Activated naive CD8-positive, alpha-beta T cell treated with anti-CD3 and anti-CD28 coated beads for 36 hours (primary cell): ENCODE measurements at places on chromosomes 3 and 15.
A peak's percentile ranks its signal among the peaks of the same experiment; 100 is the strongest.

GRCh38 chr15:69794645-69795469 lies 302.9 kb downstream of the TLE3 start:
- DNase-seq, result no peak

- DNase-seq, result no peak
Measured at GRCh38 chr15:98596131-98596530, 52.2 kb upstream of the IGF1R start.

GRCh38 chr3:184373422-184373821 lies 4.6 kb downstream of the THPO start:
- DNase-seq, result no peak

DNA sequence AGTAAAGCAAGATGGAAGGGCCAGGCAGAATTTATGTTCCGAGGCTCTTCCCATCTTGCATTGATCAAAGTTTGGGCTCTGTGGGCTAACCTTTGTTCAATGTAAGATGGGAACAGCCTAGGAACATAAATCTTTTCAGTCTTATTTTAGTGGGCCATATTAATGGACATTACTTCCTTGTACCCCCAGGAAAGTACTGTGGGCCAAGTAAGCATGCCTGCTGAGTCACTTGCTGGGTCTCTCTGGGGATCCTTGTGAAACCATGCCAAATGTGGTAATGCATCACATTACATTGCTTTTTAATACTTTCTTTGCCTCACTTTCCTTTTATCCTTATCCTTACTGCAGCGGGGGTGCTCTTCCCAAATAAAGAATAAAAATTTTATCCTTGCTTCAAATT lies 349.5 kb upstream of the POU1F1 start:
- DNase-seq, result no peak

DNA sequence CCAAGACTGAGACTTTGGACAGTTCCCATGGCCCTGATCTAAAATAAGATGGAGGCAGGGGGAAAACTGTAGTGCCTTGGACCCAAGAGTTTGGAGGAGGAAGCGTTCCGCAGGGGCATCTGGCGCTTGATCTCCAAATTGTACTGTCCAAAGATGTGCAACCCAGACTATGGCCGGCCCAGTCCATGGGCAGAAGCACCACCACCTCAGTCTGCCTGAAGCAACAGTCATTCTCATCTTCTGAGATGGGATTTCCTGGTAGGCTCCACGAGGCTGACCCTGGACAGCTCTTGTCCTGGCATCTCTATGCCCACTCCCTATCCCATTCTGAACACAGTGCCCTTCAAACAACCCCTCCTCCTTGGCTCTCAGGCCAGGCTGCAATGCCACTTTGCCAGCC lies 3.6 kb downstream of the INSYN1 start:
- DNase-seq, result no peak

DNA sequence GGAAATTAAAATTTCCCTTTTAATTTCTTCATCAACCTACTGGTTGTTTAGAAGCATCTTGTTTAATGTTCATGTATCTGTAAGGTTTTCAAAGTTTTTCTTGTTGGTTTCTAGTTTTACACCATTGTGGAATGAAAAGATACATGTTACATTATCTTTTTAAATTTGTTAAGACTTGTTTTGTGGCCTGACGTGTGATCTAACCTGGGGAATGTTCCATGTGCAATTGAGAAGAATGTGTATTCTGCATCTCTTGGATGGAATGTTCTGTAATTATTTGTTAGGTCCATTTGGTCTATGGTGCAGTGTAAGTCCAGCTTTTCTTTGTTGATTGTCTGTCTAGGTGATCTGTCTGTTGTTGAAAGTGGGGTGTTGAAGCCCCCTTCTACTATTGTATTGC lies 45.7 kb downstream of the THSD4 start:
- no peak for DNase-seq

DNA sequence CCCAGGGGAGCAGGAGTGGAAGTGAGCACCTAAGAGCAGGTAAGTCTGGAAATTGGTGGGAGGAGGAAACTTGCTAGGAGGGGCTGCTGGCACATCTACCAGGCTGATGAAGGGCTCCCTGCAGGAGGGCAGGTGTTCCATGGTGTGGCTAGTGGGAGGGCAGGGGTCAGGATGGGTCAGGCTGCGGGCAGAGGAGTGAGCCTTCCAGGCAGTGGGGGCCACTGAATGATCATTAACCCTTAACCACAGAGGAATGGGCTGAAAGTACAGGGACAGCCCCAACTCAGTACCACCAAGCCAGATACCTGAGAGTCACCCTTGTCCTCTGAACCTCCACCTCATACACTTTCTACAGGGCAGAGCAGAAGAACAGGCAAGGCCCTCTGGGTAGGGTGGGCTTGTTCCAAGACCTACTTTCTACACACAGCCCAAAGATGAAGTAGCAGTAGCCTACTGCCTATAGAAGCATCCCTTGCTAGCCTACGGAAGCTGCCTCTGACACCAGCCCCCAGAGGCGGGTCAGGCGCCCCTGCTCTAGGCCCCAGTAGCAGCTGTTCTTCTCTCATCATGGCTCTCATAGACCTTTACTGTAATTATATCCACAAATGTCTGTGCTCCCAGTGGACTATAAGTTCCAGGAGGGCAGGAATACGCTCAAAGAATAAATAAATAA lies 4.6 kb downstream of the RAB6B start:
- DNase-seq, result no peak

DNA sequence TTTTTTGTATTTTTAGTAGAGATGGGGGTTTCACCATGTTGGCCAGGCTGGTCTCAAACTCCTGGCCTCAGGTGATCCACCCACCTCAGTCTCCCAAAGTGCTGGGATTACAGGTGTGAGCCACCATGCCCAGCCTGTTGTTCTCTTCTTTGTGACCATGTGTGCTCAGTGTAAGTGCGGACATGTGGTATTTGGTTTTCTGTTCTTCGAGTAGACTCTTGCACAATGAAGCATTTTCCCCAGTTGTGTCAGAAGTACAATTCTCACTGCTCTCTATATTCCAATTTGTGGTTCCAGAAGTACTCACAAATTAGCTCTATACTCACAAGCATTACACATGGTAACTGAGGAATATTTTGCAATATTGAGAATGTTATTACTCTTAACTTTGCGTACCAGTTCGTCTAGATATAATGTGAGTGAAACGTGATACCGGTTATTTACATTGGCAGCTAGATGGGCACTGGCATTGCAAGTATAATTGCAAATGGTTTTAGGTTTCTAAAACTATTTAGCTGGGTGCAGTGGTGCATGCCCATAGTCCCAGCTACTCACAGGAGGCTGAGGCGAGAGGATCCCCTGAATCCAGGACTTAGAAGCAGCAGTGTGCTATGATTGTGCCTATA lies 34.2 kb upstream of the MTMR14 start:
- DNase-seq, result no peak

- DNase-seq, result no peak
Measured at GRCh38 chr3:60187343-60187742, 1063.9 kb downstream of the FHIT start.

DNA sequence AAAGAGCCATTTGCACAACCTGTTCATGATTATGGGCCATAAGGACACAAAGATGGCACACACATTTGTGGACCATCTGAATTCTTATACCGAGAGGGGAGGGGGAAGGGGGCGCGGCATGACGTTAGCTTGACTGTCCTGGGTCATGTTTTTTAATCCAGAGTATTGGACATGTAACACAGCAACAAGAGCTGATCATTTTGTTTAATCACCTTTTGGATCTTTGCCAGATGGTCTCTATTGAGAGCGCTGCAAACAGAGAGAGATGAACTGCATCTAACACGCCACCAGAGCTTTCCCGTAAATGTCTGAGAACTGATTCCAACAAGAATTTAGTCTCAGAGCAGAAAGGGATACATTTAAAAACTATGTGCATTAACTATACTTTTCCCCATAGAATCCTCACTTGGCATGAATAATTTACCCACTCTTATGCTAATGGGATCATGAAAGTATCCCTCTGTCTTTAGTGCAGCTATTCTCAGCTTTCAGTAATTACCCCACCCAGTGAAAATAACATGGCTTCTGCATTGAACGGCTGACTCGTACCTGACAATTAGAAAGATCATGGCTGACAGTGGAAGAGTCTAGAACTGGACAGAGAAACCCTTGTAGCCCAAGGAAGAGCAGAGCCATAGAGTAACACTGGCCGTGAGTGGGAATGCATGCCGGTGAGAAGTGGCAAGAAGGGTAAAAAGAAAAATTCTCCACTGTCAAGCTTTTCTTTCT lies 22.6 kb downstream of the MEIS2 start:
- DNase-seq, result no peak

GRCh38 chr3:197041875-197042488 lies 12.4 kb upstream of the MELTF start:
- DNase-seq, result no peak

DNA sequence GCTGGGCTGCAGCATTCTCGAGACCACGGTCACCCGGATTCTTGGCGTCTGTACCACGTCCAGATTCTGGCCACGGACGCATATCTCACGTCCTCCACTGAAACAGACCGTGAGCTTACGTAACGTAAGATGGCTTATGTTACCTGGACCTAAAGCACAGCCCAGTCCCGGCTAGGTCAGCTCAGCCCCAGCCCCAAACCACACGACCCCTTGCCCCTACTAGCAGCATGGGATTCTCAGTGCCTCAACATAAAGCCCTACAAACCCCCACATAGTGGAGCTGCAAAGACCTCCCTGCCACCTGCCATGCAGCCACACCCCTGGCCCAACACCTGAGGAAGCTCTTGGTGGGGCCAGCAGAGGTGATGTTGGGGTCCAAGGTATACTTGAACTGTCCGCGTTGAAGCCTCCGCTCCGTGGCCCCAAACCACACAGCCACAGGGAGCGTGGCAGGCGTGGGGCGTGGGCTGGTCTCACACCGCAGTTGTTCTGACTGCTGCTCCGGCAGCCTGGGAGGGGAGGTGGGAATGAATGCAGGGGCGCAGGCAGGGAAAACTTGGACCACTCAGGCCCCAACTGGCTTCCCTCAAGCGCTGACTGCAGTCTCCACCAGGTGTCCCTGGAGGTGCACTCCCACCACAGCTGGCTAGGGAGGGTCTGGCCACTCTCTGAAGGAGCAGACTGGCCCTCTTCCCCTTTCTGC lies 14.5 kb downstream of the PLXNB1 start:
- DNase-seq, result no peak

DNA sequence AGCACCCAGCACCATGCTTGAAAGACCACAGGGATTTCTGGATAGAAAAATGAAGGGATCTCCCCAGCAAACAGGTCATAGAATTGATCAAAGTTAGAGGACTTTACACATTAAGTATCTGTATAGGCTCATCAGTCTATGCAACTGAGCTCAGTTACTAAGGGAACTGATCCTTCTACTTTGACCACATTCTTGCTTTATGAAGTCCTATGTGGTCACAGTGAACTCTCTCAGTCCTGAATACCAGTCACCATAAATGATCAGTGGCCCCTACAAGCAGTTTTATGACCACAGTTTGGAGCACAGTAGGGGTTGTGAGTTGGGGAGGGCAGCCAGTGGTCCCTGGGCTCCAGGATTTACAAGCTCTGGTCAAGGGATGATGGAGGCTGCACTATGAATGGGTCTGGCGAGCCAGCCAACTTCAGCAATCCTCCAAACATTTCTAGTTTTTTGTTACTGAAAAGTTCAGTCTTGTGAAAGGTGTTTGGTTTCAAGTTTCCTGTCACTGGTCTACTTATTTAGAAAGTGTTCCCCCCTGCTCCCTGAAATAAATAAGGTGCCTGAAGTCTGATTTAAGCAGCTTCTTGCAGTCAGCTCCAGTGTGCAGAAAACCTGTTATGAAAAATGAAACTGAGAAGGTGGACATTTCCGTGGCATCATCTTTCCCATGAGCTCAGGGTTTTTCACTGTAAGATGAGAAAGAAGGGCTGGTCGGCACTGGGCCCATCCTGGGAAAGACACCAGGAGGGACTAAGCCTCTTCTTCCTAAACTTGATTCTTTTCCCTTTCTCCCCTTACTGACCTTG lies 75.5 kb downstream of the DAPK2 start:
- peak; percentile 48 for DNase-seq

DNA sequence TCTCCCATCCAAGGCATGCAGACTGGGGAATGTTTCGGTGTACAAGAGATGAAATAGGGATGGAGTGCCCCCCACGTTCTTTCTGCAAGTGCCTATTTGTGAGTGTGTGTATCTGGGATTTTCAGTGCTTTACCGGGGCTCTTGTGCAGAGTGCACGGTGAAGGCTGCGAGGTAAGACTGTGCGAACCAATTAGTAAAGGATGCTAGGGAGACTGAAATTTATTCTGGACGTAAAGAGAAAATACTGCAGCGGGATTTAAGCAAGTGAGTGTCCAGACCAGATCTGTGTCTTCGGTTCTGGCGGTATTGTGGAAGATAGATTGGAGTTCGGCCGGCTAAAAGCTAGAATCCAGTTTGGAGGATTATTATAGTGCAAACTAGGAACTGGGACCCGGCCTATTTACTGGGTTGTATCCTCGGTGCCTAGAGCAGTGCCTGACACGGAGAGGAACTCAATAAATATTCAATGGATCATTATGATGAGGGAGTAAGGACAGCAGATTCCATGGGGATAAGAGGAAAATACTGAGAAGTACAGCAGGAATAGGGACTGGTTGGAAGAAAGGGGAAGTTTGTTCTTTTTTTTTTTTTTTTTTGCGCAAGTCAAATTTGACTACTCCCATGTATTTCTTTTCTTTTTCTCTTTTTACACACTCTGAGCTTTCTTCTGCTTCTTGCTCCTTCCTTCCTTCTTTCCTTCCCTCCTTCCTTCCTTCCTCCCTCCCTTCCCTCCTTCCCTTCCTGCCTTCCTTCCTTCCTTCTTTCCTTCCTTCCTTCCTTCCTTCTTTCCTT lies 580 bp upstream of the MAGEF1 start:
- no peak for DNase-seq

DNA sequence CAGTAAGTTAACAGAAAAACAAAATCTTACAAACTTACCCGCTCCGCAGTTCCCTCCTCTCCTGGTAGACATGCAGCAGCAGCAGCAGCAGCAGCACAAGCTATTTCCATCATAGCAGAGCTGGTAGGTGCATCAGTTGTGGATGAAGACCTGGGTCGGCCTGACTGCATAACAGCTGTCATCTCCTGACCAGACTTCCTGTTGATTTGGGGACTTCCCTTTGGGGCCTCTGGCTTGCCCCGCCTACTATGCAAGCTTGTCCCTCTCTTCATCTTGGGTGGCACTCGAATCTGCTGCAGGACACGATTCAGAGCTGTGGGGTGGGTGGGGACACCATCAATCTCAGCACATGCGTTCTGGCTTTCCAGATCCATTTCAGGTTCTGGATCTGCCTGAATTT lies 65.7 kb downstream of the TMCC1 start:
- peak; percentile 31 for DNase-seq

- no peak for DNase-seq
Measured at GRCh38 chr15:68278345-68278594, 725 bp downstream of the FEM1B start.
